ENCODE measurements at places on chromosomes 13 and 19.

DNA sequence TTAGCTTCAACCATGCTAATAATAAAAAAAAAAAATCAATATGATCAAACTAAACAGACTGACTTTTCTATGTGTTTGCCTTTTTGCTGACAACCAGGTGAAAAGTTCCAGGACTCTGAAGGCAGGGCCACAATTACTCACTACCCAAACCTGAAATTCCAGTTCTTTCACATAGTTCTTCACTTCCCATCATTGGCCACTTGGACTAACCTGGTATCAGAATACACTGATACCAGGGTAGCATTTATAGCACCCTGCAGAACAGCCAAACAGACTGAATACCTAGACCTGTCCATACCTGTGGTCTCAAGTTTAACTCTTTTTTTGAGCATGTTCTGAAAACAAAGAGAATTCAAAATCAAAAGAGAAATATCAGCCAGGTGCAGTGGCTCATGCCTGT lies 25.1 kb downstream of the ELF1 start:
- no peak for DNase-seq

- no peak for DNase-seq
Measured at GRCh38 chr13:61546911-61547310, 131.3 kb upstream of the PCDH20 start.

DNA sequence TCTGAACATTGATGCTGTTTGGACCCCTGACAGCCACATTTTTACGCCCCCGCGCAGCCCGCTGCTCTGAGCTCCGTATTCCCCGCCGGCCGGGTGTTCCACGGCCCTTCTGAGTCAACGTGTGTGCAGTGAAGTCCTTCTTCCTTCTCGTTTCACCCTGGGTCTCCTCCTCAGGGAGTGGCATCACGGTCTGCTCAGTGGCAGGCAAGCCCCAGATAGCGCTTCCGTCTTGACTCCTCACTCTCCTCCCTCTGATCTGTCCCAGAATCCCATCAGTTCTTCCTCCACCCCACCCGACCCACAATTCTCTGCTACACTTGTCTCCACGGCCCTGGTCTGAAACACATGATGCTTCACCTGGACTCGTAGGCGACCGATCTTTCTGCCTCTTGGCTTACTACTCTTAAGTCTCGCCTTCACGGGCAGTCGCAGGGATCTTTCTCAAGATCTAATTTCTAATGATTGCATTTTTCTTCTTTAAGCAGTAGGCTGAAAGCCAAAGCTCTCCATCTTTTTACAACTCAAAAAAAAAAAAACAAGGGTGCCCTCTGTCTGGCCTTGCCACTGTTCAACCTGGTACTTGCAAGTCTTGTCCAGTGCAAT lies 33.9 kb downstream of the CCNE1 start:
- DNase-seq, result no peak

- no peak for DNase-seq
Measured at GRCh38 chr19:58334691-58335249, 8.0 kb downstream of the ZSCAN22 start.

GRCh38 chr13:77994166-77994565 lies 75.5 kb upstream of the EDNRB start:
- no peak for DNase-seq

- peak; percentile 42 for DNase-seq
Measured at GRCh38 chr19:35162471-35163326, 8.2 kb downstream of the FXYD5 start.

- no peak for DNase-seq
Measured at GRCh38 chr19:46766569-46767317, 20.5 kb upstream of the STRN4 start.

- peak; percentile 67 for DNase-seq
Measured at GRCh38 chr19:13132471-13133180, 14.6 kb downstream of the NACC1 start.

- DNase-seq, result no peak
Measured at GRCh38 chr13:96960379-96960778, 33.9 kb downstream of the OXGR1 start.

- no peak for DNase-seq
Measured at GRCh38 chr13:98766697-98767096, 14.2 kb upstream of the SLC15A1 start.

GRCh38 chr13:49679246-49679645 lies 12.0 kb downstream of the EBPL start:
- DNase-seq, result peak; percentile 31

DNA sequence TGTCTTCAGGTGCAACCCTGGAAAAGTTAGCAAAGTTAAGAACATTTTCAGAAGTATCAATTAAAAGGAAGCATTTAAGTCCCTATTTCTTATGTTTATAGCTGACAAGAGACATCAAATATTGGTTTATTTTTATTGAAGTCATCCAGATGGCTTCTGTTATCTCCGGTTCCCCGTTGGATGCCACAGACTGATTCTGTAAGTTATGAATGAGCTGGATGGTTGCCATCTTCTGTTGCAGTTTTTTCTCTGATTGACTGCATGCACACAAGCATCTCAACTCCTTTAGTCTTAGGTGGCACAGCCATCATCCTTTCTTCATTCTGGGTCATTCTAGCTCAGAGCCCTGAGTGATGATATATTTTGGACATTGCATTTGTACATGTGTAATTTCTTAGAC lies 10.6 kb upstream of the OXGR1 start:
- DNase-seq, result no peak

DNA sequence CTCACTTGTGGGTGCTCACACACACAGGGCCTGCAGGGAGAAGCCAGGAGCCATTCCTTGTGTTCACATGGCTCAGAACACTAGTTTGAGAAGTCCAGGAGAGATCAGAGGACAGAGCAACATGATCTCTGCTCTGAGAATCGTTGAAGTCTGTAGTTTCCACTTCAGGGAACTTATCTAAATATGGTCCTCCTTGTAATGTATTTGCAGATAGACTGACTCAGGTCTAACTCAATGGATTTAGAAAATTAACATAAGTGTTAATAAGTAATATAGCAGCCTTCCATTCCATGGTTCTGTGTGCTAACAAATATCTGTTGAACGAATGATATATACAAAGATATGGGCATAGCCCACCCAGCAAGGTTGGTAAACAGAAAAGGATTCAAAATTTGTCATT lies 119.8 kb upstream of the STARD13 start:
- no peak for DNase-seq

DNA sequence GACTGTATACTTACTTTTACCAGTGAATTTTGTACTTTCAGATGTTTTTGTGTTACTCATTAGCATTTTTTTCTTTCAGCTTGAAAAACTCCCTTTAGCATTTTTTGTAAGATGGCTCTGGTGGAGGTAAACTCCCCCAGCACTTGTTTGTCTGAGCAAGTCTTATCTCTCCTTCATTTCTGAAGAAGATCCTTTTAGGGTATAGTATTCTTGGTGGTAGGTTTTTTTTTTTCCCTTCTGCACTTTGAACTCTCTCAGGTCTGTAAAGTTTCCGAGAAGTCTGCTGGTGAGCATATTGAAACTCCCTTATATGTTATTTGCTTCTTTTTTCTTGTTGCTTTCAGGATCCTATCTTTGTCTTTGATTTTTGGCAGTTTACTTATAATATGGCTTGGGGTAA lies 35.1 kb downstream of the IGFL3 start:
- no peak for DNase-seq

- peak; percentile 70 for DNase-seq
Measured at GRCh38 chr13:106619688-106620555, 52.0 kb upstream of the ARGLU1 start.

DNA sequence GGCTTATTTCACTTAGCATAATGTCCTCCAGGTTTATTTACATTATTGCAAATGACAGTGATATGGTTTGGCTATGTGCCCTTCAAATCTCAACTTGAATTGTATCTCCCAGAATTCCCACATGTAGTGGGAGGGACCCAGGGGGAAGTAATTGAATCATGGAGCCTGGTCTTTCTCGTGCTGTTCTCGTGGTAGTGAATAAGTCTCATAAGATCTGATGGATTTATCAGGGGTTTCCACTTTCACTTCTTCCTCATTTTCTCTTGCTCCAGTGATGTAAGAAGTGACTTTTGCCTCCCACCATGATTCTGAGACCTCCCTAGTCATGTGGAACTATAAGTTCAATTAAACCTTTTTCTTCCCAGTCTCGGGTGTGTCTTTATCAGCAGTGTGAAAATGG lies 109.6 kb downstream of the VWA8 start:
- DNase-seq, result no peak

DNA sequence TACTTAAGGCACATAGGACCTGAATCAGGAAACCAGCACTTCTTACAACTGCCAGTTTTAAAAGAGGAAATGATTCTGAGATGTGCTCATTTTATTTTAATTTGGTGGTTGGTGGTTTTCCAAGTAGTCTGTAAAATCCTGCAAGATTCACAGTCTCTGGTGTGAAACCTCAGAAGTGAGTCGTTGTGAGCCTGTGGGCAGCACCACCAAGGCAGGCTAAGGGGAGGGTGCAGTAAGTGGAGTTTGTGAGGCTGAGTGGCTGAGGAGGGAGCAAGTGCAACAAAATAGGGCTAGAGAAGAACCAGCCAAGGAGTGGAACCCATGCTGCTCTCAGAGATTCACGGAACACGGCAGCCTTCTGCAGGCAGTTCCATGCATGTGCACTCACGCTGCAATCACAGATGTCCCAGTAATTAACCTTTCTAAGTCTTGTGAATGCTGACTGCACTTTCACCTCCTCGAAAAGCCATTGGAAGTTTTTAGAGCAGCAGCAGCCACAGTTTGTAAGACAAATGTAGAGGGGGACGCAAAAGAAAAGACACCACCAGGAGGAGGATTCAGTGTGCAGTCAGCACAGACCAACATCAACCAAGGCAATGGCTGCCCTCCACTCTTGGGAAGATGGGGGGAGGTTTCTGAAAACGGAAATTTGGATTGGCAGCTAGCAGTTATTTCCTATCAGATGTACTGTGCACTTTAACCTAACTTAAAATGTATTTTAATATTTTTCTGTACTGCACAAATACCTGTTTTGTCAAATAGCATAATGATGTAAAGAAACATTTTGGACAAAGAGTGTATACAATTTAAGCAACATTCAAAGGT lies 44.9 kb downstream of the ESD start:
- DNase-seq, result peak; percentile 43

GRCh38 chr19:4830768-4831265 lies 695 bp downstream of the TICAM1 start:
- no peak for DNase-seq

- DNase-seq, result peak; percentile 93
Measured at GRCh38 chr19:56567274-56568120, at the start of gene ZNF470. Gene ZNF470 (plus strand): TSS chr19:56567468. CDS start chr19:56570312, 2,844 bp downstream.

- DNase-seq, result no peak
Measured at GRCh38 chr13:101944521-101944920, 457.3 kb downstream of the FGF14 start.

DNA sequence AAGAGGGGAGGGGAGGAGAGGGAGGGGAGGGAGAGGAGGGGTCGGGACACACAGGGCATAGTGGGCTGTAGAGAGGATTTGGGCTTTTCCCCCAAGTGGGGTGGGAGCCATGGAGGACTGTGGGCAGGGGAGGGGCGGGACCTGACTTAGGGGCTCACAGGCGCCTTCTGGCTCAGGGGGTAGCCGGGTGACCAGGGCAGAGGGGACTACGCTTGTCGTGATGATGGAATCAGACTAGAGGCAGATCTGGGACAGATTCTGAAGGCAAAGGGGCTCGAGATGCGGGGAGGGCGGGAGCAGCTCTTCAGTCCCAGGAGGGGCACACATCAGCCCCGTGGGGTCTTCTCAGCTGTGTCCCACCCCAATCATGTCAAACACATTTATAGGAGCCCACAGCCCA lies 13.5 kb downstream of the NDUFA11 start:
- no peak for DNase-seq

DNA sequence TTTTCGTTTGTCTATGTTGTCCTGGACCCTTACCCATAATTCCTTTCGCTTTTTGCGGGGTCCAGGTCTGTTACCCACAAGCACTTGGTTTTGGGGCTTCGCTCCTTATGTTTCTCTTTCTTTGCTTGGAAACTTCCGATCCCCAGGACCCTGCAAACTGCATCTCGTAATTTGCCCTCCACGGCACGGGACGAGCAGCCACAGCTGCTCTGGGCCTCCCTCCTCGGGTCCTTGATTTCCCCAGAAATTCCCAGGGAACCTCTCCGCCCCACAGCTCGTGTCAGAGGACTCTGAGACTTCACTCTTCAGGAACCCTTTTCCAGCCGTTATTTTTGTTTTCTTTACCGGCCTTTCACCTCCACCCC lies 599 bp downstream of the SNRNP70 start:
- DNase-seq, result no peak

DNA sequence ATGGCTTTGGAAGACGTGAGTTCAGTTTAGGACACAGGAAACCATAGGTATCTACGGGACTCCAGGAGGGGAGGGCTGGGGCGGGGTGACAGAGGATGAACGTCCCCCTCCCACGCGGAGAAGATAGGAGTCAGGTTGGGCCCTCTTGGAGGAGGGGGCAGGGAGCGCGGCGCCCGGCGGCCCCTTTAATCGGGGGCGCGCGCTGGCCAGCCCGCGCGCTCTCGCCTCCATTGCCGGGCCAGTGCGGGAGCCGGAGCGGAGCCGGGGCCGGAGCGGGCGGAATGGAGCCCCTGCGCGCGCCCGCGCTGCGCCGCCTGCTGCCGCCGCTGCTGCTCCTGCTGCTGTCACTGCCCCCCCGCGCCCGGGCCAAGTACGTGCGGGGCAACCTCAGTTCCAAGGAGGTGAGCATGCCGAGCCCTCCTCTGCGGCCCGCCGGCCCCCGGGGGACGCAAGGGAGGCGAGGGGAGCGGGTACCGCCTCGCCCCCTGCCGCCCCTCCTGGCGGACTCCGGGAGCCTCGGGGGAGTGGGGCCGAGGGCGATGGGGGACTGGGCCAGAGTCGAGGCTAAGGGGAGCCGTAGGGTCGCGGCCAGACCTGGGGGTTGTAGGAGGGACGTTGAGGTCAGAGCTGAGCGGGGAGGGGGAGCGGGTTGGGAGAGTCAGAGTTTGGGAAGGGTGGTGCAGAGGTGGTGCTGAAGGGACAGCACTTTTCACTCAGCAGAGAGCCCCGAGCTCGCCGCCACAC lies at the start of gene TMEM145:
TSS of gene TMEM145 (plus strand) at position 214 of the 744 bp plus-strand sequence. CDS start at position 282, 68 bp downstream.
- no peak for DNase-seq

DNA sequence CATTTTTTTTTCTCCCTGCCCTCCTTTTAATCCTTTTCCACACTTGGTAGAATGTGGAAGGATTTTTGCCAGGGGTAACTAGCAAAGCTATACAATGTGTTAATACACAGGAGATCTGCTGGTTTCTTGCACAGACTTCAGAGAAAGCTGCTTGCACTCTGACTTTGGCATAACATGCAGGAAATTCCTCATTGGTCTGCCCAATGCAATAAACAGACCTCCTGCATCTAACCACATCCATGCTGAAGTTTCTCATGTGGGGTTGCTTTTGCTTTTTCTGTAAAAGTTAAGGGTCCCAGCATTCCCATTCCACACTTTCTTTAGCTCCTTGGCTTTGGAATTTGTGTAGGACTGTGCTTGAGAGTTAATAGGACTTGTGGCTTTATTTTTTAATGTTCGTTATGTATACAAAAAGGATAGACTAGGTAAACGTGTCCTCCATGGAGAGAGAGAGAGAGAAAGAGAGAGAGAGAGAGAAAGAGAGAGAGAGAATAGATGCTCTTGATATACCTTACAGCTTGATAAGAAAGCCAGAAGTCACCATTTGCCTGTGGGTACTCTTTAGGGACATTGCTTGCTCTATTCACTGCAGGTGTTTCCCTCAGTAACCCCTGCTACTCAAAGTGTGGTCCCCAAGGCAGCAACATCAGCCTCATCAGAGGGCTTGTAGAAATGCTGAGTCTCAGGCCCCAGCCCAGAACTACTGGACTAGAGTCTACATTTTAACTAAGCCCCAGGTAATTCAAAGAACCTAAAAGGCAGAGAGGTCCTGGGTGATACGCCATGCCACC lies 170.5 kb downstream of the SHISA2 start:
- peak; percentile 83 for DNase-seq
